ENCODE measurements at places on chromosomes 3 and 15. TPM values are rescaled to one million over a fixed set of nuclear protein-coding genes. Genes with fewer than 3 reads are reported as not detected.

Gene CLDN16
- 0.69 TPM for total RNA-seq

Gene LDHAL6B
- not detected for total RNA-seq

Gene NPHP3
- 38.3 TPM for total RNA-seq

Gene TM4SF1
- 191 TPM for total RNA-seq

Gene LMOD3
- 8.9 TPM for total RNA-seq

Gene LRRN1
- 20.9 TPM for total RNA-seq

Gene CCDC9B
- 5.3 TPM for total RNA-seq

Gene CHCHD6
- total RNA-seq = 8.8 TPM

Gene GRAMD2A
- 0.39 TPM for total RNA-seq

Gene KBTBD13
- 0.30 TPM for total RNA-seq

Gene FBXO40
- 0.59 TPM for total RNA-seq

Gene ERICH6
- not detected for total RNA-seq

Gene LRRC3B
- 0.69 TPM for total RNA-seq

Gene RAMAC
- 32.2 TPM for total RNA-seq

Gene SNRK
- 58.6 TPM for total RNA-seq

Gene NPRL2
- 13.6 TPM for total RNA-seq

Gene ZNF501
- total RNA-seq = 5.1 TPM

Gene IQGAP1
- 224 TPM for total RNA-seq

Gene SLC28A1
- not detected for total RNA-seq

Gene DPPA4
- 1.5 TPM for total RNA-seq

Gene CPA3
- total RNA-seq = 34.4 TPM

Gene ZMYND10
- total RNA-seq = 0.89 TPM

Gene AHSG
- not detected for total RNA-seq

Gene CCDC39
- total RNA-seq = not detected

Gene STXBP5L
- total RNA-seq = not detected

Gene MUC20
- 2.5 TPM for total RNA-seq

Gene PRTG
- 1.5 TPM for total RNA-seq

Gene CSTA
- total RNA-seq = 63.8 TPM

Gene PCLAF
- total RNA-seq = 21.2 TPM

Gene DUOXA2
- not detected for total RNA-seq
